ENCODE measurements at places on chromosomes 16 and 17.

DNA sequence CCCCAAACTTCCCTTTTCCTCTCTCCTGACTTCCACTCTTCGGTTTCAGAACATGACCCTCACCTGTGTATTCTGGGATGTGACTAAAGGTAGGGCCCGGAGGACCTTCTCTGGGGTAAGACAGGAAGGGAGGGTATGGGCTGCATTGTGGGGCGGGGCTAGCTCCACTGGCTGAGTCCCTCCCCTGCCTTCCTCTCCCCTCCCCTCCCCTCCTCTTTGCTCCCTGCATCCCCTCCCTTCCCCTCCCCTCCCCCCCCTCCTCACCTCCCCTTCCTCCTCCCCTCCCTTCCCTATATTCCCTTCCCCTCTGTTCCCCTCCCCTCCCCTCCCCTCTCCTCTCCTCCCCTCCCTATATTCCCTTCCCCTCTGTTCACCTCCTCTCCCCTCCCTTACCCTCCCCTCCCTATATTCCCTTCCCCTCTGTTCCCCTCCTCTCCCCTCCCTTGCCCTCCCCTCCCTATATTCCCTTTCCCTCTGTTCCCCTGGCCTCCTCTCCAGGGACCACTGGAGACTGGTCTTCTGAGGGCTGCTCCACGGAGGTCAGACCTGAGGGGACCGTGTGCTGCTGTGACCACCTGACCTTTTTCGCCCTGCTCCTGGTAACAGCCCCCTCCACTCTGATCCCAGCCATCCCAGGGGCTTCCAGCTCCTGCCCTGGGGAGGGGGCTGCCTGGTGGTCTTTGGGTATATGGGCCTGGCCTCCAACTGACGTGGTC, 11.8 kb downstream of the ADGRG3 start:
- DNase-seq: no peak

- no peak for DNase-seq
These were observed 5.2 kb downstream of the METRNL start for GRCh38 chr17:83084621-83085056.

GRCh38 chr16:30068750-30069610, 3.4 kb downstream of the ALDOA start:
- DNase-seq: peak; percentile 37

- no peak for DNase-seq
These were observed 6.7 kb downstream of the PIPOX start for GRCh38 chr17:29049541-29050145.

- no peak for DNase-seq
These were observed 63.9 kb downstream of the RTN4RL1 start for GRCh38 chr17:1961189-1961588.

DNA sequence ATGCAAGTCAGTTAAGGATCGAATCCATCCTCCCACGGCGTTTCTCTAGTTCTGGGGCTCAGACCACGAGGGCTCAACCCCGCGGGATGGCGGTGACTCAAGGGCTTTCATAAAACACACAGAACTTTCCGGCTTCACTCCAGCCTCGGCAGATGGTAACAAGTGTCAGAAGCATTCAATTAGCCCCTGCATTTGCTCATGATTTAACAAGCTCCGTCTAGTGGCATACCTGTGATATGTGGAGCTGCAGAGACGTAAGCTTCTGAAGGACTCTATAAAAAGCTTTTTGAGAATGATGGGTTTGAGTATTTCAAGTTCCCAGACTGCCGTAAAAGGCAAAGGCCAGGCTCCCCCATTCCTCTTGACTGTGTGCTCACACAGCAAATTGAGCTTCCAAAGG, 91.3 kb upstream of the SEC14L1 start:
- DNase-seq: no peak

GRCh38 chr17:47987240-47987835, 16.4 kb downstream of the CDK5RAP3 start:
- DNase-seq: no peak

- DNase-seq: no peak
These were observed 1.2 kb upstream of the BCO1 start for GRCh38 chr16:81237282-81237681.

GRCh38 chr17:59688008-59688407, 19.2 kb downstream of the PTRH2 start:
- no peak for DNase-seq
